Spinal cord (tissue), 10 donors: ENCODE measurements at places on chromosomes 12 and 14. TPM values are rescaled to one million over a fixed set of nuclear protein-coding genes. Genes with fewer than 3 reads are reported as not detected.

GRCh38 chr12:99979471-99979870, 5.3 kb downstream of the ANKS1B start:
- DNase-seq, result no peak

DNA sequence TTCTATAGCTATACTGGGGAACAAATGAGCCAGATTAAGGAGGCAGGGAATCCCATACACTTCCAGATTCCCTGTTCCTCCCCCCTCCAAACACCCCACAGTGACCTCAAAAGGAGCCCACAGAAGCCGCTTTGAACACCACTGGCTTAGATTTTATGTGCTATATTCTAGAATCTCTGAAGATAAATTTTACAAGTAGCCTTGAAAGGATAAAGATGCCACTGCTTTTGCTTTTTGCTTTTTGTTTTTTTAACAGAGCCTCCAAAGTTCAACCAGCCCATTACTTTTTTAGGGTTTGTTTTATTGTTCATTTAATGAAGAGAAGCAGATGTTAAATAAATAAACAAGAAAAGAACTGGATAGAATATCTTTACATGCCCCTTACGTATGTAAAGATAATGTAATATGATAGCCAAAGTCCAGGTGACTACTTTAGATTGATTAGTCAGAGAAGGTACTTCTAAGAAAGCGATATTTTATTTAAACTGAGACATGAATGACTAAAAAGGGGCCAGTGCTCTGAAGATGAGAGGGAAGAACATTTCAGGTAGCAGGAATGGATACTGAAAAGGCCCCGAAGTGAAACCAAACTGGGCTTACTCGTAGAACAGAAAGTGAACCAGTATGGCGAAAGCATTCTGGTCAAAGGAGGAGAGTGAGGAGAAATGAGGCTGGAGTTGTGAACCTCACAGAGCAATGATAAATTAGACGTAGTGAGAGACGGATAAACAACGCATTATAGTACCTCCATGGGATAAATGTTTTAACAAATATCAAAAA, 44.6 kb downstream of the DUSP6 start:
- DNase-seq, result no peak

- no peak for DNase-seq
Measured at GRCh38 chr12:64860446-64860998, 36.1 kb downstream of the TBC1D30 start.

DNA sequence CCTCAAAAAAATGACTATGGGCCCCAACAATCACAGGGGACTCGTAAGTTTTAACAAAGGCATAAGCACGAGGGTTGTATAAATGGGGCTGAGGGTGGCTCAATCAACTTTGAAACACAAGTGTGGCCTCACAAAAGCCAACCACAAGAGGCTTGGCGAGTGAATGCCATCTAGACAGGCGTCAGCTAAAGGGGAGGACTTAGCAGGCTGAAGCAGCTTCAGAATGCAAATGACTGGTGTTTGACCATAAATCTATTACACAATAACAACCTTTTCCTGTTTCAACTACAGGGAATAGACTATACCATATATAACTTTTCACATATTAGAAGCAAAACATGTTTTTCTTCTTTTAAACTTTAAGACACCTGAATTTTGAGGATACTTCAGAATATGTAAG, 777.9 kb downstream of the FSCB start:
- no peak for DNase-seq

DNA sequence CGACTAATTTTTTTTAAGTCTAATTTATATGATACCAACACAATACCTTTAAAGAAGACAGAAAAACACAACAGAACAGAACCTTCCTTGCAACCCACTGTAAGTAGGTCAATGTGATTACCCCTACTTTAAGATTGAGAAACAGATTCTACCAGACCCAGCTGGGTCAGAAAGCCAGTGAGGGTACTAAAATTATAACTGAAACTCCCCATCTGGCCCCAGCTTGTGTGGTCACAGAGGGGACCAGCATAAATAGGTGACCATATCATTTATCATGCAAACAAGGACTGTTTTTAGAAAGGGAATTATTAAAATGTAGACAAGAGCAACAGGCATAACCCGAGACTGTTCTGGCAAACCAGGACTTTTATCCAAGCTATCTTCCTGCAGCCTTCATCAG, 30.1 kb upstream of the FRMD6 start:
- DNase-seq, result no peak

DNA sequence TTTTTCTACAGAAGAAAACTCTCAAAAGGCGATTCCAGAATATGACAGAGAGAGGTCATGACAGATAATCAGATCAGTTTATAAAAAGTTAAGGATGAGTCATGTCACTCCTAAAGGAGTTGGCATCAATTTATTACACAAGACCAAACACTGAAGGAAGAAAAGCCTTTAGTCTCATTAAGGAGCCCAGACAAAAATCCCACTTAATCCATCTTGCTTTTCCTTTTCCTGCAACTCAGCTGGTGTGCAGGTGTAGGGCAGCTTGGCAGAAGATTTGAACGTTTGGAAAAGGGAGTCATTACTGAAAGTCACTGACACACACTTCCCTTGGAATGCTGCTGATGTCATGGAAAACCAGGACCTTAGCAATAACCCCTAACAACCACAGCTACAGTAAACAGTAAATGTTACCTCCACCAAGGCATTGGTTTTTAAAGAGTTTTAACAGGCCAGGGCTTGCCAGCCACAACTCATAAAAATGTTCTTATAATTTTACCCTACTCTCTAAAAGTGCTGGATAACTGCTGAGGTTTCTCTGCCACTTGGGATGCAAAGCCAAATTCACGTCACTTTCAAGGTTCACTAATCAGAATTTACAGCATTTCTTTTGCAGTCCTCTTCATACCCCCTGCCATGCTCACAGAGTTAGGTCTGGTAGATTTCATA, 320.6 kb downstream of the RAD51B start:
- DNase-seq, result peak; percentile 71

DNA sequence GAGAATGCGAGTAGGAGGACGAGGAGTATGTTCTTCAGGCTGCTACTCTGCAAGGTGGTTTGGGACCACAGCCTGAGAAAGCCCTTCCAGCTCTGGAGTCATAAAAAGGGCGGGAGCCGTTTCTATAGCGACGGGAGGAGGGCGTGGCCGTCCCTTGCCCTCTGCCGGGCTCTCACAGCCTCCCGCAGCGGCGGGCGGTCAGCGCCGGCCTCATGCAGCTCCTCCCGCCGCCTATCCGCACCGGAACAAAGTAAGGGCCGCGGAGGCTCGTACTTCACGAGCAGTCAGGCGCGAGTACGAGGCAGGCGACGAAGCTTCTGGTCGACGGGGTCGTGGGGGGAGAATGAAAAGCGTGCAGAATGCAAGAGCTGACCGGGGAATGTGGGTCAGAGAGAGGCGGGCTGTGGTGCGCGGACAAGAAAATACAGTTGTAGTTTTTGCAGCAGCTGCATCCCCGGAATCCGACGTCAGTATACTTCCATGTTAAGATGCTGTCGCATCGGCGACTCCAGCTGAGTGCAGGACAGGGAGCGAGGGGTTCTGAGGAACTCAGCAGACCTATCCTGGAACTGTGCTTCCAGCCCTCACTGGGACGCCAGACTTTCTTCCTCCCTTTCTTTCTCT, at the start of gene DYRK4:
Gene DYRK4 (plus strand): TSS at position 175 of the 624 bp plus-strand sequence. CDS start 38 bp downstream, at position 213.
- DNase-seq, result peak; percentile 33

DNA sequence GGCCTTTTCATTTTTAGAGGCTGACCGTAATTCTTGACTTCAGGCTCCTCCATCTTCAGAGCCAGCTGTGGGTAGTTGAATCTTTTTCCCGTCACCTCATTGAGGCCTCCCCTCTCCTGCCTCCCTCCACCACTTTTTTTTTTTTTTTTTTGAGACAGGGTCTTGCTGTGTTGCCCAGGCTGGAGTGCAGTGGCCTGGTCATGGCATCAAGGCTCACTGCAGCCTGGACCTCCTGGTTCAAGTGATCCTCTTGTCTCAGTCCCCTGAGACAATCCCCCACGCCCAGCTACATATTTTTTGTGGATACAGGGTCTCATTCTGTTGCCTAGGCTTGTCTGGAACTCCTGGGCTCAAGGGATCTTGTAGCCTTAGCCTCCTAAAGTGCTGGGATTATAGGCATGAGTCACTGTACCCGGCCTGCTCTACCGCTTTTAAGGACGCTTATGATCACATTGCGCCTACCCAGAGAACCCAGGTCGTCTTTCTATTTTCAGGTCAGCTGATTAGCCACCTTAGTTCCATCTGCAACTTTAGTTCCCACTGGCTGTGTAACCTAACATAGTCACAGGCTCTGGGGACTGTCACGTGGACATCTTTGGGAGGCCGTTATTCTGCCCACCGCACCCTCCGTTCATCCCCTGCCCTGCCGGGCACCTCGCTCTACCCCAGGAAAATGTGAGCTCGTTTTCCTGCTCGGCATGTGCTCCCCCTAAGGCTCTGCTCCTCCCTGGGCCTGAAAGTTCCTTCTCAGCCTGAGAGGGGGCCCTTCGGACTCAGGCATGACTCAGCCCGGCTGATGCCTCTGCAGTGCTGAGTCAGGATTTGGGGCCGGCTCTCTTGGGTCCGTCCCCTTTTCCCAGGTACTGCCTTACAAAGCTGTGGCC, 13.4 kb downstream of the TNFAIP2 start:
- DNase-seq, result no peak

DNA sequence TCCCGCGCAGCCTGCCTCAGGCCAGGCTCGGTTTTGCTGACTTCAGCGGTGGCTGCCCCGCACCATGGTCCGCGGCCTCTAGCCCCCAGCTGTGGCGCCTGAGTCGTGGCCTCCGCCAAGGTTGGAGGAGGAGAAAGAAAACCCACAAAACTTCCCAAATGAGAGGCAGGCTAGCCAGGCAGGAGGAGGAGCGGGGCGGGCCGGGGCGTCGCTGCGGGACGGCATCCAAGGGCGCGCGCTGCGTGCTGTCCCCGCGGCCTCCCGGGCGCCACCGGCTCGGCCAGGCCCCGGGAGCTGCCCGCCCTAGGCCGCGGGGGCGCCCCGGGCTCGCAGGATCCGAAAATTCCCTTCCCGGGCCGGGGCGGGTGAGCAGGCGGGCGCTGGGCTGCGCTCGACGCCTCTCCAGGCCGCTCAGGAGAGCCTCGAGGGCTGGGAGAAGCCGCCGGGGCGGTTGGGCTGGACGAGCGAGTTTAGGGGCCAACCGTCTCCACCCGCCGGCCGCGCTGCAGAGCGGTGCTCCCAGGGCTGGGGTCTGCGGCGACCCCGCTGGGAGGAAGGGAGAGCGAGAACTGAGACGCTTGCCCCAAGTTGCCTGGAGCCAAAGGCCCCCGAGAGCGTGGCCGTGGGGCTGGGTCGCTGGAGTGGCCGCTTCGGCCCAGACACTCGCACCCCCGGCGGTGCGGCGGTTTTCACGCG, at the start of gene EFS:
Gene EFS (minus strand): TSS at position 137 of the 696 bp plus-strand sequence. CDS start 147 bp downstream, outside the sequence.
- no peak for DNase-seq

Gene NFE2
- 2.3 TPM for polyA plus RNA-seq

Gene KRT72
- 0.51 TPM for polyA plus RNA-seq

Gene RNASE4
- polyA plus RNA-seq, result 0.48 TPM

Gene BICDL1
- 37.8 TPM for polyA plus RNA-seq

Gene ANO2
- polyA plus RNA-seq, result 6.4 TPM

Gene C1QL4
- polyA plus RNA-seq, result 24.9 TPM
